ENCODE measurements at places on chromosomes 7 and 10.
A peak's percentile ranks its signal among the peaks of the same experiment; 100 is the strongest.

DNA sequence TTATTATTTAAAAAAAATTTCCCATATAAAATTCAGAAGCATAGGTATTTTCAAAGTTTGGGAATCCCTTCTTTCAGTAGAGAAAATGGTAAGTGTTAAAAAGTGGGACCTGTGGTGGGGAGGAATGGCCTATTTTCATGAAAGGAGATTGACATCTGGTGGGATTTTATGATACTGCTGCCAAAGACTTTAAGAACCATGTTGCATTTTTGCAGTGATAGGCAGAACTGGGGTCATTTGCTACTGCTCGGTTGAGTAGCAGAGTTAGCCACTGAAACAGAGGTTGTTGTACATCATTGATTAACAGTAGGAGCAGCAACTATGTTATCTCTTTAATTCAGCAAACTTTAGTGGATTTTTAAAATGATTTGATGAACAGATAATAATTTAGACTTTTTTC lies 4.4 kb downstream of the BICC1 start:
- DNase-seq, result no peak
- no peak overlapping the region for H3K4me3 ChIP-seq
- no peaks in the 10 kb centered on the region for H3K36me3 ChIP-seq
- peaks cover 18% of the 10 kb centered on the region for H3K4me1 ChIP-seq
- no peak overlapping the region for H3K27ac ChIP-seq

- no peak overlapping the region for H3K4me3 ChIP-seq
- H3K36me3 ChIP-seq, result no peaks in the 10 kb centered on the region
- H3K27me3 ChIP-seq, result no peaks in the 10 kb centered on the region
- H3K27ac ChIP-seq, result no peak overlapping the region
- DNase-seq, result no peak
Observed at GRCh38 chr7:133025056-133025455, 56.8 kb downstream of the CHCHD3 start.

DNA sequence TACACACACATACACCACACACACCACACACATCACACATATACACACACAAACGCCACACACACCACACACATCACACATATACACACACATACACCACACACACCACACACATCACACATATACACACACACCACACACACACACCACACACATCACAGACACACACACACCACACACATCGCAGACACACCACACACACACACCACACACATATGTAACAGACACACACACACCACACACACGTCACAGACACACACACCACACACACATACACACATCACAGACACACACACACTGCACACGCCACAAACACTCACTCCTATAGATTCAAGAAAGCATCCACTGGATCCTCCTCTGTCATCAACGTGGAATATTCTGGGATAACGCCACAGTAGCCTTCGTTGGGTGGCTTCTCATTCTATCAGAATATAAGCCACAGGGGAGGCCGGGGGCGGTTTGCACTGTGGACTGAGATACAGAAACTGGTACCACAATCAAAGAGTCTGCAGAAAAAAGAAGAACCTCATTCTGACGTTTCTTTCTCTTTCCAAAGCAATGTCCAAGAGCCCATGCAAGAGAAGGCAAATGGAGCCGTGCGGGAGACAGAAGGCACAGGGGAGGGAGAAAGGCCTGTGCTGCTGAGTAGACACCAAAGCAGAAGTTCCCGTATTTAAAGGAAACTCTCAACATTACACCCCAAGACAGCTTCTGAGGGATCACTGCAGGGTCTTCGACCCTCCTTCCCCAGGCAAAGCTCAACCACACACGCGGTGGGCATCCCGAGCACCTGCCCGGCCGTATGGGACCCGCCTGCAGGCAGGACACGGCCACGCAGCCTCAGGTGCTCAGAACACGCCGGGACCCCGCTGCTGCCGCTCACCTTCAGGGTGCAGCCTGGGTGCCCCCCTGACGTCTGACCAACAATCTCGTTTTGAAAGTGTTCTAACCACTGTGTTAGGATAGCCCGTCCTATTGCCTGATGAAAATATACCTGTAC lies 321.2 kb downstream of the DNAJB6 start:
- H3K4me1 ChIP-seq, result no peaks in the 10 kb centered on the region
- DNase-seq, result no peak
- no peak overlapping the region for H3K27ac ChIP-seq
- no peaks in the 10 kb centered on the region for H3K36me3 ChIP-seq

GRCh38 chr10:23391821-23392220 lies 47.1 kb upstream of the OTUD1 start:
- DNase-seq, result no peak
- no peak overlapping the region for H3K4me3 ChIP-seq
- H3K36me3 ChIP-seq, result no peaks in the 10 kb centered on the region
- H3K27me3 ChIP-seq, result no peaks in the 10 kb centered on the region

DNA sequence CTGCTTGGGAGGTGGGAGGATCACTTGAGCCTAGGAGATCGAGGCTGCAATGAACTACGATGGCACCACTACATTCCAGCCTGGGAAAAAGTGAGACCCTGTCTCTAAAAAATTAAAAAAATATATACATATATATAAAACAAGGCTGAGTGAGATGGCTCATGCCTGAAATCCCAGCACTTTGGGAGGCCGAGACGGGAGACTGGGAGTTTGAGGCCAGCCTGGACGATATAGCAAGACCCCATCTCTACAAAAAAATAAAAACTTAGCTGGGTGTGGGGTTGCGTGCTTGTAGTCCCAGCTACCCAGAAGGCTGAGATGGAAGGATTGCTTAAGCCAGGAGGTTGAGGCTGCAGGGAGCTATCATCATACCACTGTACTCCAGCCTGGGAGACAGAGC lies 87.6 kb downstream of the CARD11 start:
- peak overlapping the region; percentile 74 for H3K27ac ChIP-seq
- peaks cover 58% of the 10 kb centered on the region for H3K4me1 ChIP-seq
- DNase-seq, result no peak
- no peaks in the 10 kb centered on the region for H3K36me3 ChIP-seq

DNA sequence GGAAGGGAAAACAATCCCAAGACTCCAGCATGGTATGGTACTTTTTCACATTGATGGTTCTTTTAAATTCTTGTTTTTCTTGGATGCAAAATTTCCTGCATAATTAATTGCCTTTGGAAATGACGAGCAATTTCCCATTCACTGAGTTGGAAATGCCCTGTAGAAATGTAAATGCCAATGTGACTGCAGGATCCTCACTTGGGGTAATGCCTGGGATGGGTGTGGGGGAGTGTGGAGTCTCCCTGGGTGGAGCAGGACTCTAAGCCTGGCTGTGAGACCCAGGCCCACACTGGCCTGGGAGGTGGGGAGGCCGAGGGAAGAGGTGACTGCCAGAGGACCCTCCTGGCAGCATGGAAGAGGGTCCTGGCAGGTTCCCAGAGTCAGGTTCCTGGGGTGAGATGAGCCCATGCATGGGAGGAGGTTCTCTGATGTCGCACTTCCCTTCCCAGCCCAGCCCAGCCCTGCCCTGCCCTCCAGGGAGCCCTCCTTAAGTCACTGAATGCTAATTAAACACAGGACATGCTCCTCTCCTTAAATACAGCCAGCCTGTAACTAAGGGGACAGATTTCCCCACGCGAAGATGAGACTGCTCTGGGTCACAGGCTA lies 157.9 kb downstream of the GFRA1 start:
- H3K36me3 ChIP-seq, result no peaks in the 10 kb centered on the region
- no peaks in the 10 kb centered on the region for H3K4me1 ChIP-seq
- H3K27ac ChIP-seq, result no peak overlapping the region
- no peaks in the 10 kb centered on the region for H3K27me3 ChIP-seq
- no peak overlapping the region for H3K4me3 ChIP-seq
- no peak for DNase-seq

GRCh38 chr10:131556897-131557495 lies 245.5 kb upstream of the TCERG1L start:
- H3K4me1 ChIP-seq, result no peaks in the 10 kb centered on the region
- H3K27me3 ChIP-seq, result no peaks in the 10 kb centered on the region
- no peaks in the 10 kb centered on the region for H3K36me3 ChIP-seq
- DNase-seq, result no peak

GRCh38 chr7:27922907-27923641 lies 183.1 kb downstream of the TAX1BP1 start:
- no peak for DNase-seq
- no peaks in the 10 kb centered on the region for H3K36me3 ChIP-seq
- H3K27me3 ChIP-seq, result no peaks in the 10 kb centered on the region
- H3K27ac ChIP-seq, result no peak overlapping the region
- H3K4me1 ChIP-seq, result peaks cover 10% of the 10 kb centered on the region

GRCh38 chr10:35427543-35427942 lies 91.2 kb downstream of the CCNY start:
- no peak overlapping the region for H3K4me3 ChIP-seq
- no peak overlapping the region for H3K27ac ChIP-seq
- H3K36me3 ChIP-seq, result no peaks in the 10 kb centered on the region

GRCh38 chr10:44920252-44920651 lies 9.1 kb downstream of the TMEM72 start:
- H3K27ac ChIP-seq, result no peak overlapping the region
- H3K4me3 ChIP-seq, result no peak overlapping the region
- H3K4me1 ChIP-seq, result no peaks in the 10 kb centered on the region
- DNase-seq, result no peak
- H3K36me3 ChIP-seq, result no peaks in the 10 kb centered on the region

GRCh38 chr10:71383972-71384687 lies 12.6 kb upstream of the CDH23 start:
- H3K4me1 ChIP-seq, result no peaks in the 10 kb centered on the region
- no peaks in the 10 kb centered on the region for H3K27me3 ChIP-seq
- no peak for DNase-seq

GRCh38 chr10:110843031-110843430 lies 28.7 kb upstream of the PDCD4 start:
- no peak for DNase-seq
- no peaks in the 10 kb centered on the region for H3K36me3 ChIP-seq
- no peak overlapping the region for H3K4me3 ChIP-seq
